ENCODE measurements at places on chromosomes 2 and 18.

DNA sequence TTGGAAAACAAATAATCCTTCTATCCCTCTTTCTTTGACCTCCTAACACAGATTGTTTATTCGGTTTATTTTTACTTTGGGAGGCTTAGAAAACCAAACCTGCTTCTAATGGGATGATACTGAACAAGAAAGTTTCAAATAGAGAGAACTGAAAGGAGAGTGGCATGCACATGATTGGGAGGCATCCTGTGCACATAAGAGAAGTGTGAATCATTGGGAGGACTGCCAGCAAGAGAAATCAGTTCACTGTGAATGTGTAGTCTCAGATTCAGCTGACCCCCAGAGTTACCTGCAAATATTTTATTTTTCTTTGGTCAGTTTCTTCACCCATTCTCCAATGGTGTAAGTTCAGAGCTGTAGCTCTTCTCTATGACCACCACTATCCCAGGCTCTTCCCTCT lies 1363.2 kb upstream of the ACVR2A start:
- DNase-seq: no peak

- DNase-seq: no peak
These were observed 37.0 kb downstream of the EIF4E2 start for GRCh38 chr2:232587512-232587911.

DNA sequence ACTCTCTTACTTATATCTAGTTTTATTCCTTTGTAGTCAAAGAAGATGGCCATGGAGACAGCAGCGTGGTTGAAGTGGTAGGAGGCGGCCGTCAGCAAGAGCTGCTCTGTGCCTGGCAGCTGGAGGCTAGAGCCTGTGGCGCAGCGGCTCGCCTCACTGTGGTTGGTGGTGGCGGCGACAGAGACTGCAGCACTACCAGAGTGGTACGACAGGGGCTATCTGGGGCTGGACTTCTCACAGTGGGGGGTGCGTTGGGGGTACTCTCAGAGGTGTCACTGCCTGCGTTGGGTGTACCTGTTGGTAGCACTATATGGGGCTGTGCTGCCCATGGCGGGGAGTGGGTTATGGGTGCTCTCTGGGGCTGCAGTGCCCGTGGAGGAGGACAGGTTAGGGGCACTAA lies 8.5 kb upstream of the ANKRD62 start:
- no peak for DNase-seq

- DNase-seq: no peak
These were observed 50.9 kb downstream of the PKP4 start for GRCh38 chr2:158507679-158508078.

- DNase-seq: no peak
These were observed 1204.5 kb upstream of the ZEB2 start for GRCh38 chr2:145724311-145724898.

DNA sequence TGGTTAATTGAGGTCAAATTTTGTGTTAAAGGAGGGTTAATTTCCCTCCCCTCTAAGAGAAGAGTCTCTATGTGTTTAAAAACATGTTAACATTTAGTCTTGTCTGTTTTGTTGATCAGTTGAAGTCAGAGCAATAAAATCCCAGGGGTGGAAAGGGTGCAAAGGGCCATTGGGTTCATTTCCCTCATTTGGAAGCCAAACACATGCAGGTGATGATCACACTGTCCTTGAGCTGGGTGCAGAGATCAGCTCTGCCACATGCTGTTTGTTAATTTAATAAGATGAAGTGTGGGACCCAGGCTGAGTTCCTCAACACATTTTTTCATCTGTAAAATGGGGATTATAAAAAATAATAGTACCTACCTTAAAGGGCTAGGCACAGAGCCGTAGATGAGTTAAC lies 260.9 kb downstream of the LPIN1 start:
- DNase-seq: no peak

- DNase-seq: no peak
These were observed 118.2 kb downstream of the ZNF521 start for GRCh38 chr18:25233528-25234321.

Data from NCI-H2029 (cell line).